Tibial nerve (tissue), 4 donors: ENCODE measurements at places on chromosomes 4 and X.

GRCh38 chrX:45769761-45770582, 569.3 kb upstream of the DIPK2B start:
- no peaks in the 10 kb centered on the region for H3K36me3 ChIP-seq
- H3K4me3 ChIP-seq: peak overlapping the region; percentile 36
- H3K27ac ChIP-seq: peak overlapping the region; percentile 78
- peaks cover 11% of the 10 kb centered on the region for H3K4me1 ChIP-seq
- DNase-seq: peak; percentile 36

GRCh38 chrX:150805736-150806135, 92.7 kb downstream of the CD99L2 start:
- H3K4me3 ChIP-seq: no peak overlapping the region
- H3K27ac ChIP-seq: no peak overlapping the region
- H3K4me1 ChIP-seq: no peaks in the 10 kb centered on the region

- H3K27ac ChIP-seq: no peak overlapping the region
- no peak overlapping the region for H3K4me3 ChIP-seq
- H3K36me3 ChIP-seq: no peaks in the 10 kb centered on the region
Observed at GRCh38 chr4:74618659-74619058, 173.7 kb downstream of the AREG start.

- H3K27me3 ChIP-seq: no peaks in the 10 kb centered on the region
- DNase-seq: no peak
- no peaks in the 10 kb centered on the region for H3K4me1 ChIP-seq
Observed at GRCh38 chr4:124420166-124420695, 292.3 kb downstream of the ANKRD50 start.
